Cardiac muscle cell (in vitro differentiated cells and primary cell): ENCODE measurements at places on chromosomes 13 and 19.

DNA sequence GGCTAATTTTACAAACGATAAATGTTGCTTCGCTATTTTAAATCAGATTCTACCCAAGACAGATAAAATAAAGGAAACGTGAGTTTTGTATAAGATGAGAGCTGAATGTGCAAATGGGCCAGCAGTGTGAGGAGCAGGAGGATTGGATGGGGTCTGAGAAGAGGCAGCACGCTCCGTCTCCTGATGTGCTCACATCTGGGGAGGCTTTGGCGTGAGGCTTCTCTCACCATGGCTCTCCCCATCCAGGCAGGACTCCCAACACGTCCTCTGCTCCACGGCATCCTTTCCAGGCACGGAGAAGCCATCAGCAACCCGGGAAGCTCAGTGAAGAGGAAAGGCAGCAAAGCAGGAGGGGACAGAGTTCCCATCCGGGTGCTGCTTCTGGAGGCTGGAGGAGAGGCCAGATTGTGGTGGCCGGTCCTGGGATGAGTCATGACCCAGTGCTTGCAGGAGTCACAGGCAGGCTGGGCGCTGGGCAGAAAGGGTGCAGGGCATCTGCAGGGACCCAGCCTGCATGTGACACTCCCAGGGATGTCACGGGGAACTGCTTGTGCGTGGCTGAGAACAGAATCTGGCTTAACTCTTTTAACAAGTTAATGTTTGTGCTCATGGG lies 47.5 kb downstream of the ZNF536 start:
- no peak for DNase-seq
- no peaks in the 10 kb centered on the region for H3K36me3 ChIP-seq
- H3K27ac ChIP-seq = no peak overlapping the region
- no peaks in the 10 kb centered on the region for H3K27me3 ChIP-seq

GRCh38 chr13:91523116-91523515 lies 124.7 kb downstream of the GPC5 start:
- H3K4me3 ChIP-seq = no peak overlapping the region
- H3K27ac ChIP-seq = no peak overlapping the region
- no peaks in the 10 kb centered on the region for H3K4me1 ChIP-seq
- H3K36me3 ChIP-seq = no peaks in the 10 kb centered on the region
- H3K27me3 ChIP-seq = no peaks in the 10 kb centered on the region
- DNase-seq = no peak

- H3K27ac ChIP-seq = no peak overlapping the region
- no peaks in the 10 kb centered on the region for H3K4me1 ChIP-seq
- DNase-seq = no peak
- no peaks in the 10 kb centered on the region for H3K27me3 ChIP-seq
- no peaks in the 10 kb centered on the region for H3K36me3 ChIP-seq
- H3K4me3 ChIP-seq = no peak overlapping the region
Measured at GRCh38 chr13:67833564-67833963, 603.4 kb upstream of the PCDH9 start.

- H3K27ac ChIP-seq = no peak overlapping the region
- no peak overlapping the region for H3K4me3 ChIP-seq
- DNase-seq = no peak
- H3K36me3 ChIP-seq = no peaks in the 10 kb centered on the region
- no peaks in the 10 kb centered on the region for H3K4me1 ChIP-seq
Measured at GRCh38 chr13:112252804-112253590, 123.2 kb upstream of the SPACA7 start.

GRCh38 chr13:89061821-89062220 lies 1390.7 kb downstream of the SLITRK5 start:
- H3K27me3 ChIP-seq = no peaks in the 10 kb centered on the region
- no peak overlapping the region for H3K27ac ChIP-seq
- H3K36me3 ChIP-seq = no peaks in the 10 kb centered on the region
- no peak for DNase-seq
- H3K4me3 ChIP-seq = no peak overlapping the region

GRCh38 chr13:55816976-55817601 lies 1323.6 kb upstream of the PRR20A start:
- H3K27me3 ChIP-seq = no peaks in the 10 kb centered on the region
- no peaks in the 10 kb centered on the region for H3K36me3 ChIP-seq
- DNase-seq = no peak
- H3K4me1 ChIP-seq = no peaks in the 10 kb centered on the region
- H3K4me3 ChIP-seq = no peak overlapping the region
- no peak overlapping the region for H3K27ac ChIP-seq

- H3K4me1 ChIP-seq = no peaks in the 10 kb centered on the region
- H3K27ac ChIP-seq = no peak overlapping the region
- no peaks in the 10 kb centered on the region for H3K36me3 ChIP-seq
- no peak overlapping the region for H3K4me3 ChIP-seq
- DNase-seq = no peak
Measured at GRCh38 chr19:31312009-31312676, 37.1 kb downstream of the TSHZ3 start.

DNA sequence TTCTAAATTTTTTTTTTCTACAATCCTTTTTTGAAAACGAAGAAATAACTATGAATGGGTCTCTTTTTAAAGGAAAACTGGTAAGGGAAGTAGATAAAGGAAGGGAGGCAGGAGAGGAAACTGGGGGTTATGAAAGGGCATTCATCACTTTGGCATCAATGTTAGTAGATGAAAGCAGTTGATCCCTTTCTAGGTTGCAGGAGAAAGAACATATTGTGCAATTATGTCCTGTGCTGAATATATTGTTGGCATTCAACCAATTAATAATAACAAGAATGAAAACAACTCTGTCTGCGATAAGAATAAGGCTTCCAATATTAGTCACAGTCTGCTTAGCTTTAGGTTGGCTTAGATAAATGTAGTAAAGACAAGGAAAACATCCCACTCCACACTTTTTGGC lies 796.8 kb upstream of the KLHL1 start:
- no peak overlapping the region for H3K4me3 ChIP-seq
- H3K36me3 ChIP-seq = no peaks in the 10 kb centered on the region
- no peaks in the 10 kb centered on the region for H3K4me1 ChIP-seq
- H3K27ac ChIP-seq = no peak overlapping the region
- no peaks in the 10 kb centered on the region for H3K27me3 ChIP-seq

- H3K4me1 ChIP-seq = no peaks in the 10 kb centered on the region
- no peak for DNase-seq
- no peak overlapping the region for H3K27ac ChIP-seq
- no peak overlapping the region for H3K4me3 ChIP-seq
Measured at GRCh38 chr13:90618133-90618532, 729.4 kb upstream of the MIR17HG start.
